Activated CD8-positive, alpha-beta memory T cell treated with anti-CD3 and anti-CD28 coated beads, Interleukin-2, amount 10 ng/mL, durations not matched to agents 7 days and 5 days (primary cell): ENCODE measurements at places on chromosomes 16 and 17. TPM values are rescaled to one million over a fixed set of nuclear protein-coding genes. Genes with fewer than 3 reads are reported as not detected.

The USP22 gene
- 180 TPM for total RNA-seq

The TBC1D3I gene
- 0.45 TPM for total RNA-seq

The AANAT gene
- not detected for total RNA-seq

The CEP20 gene
- 30.6 TPM for total RNA-seq

The CDH5 gene
- total RNA-seq, result not detected

The NR1D1 gene
- total RNA-seq, result 3.3 TPM

The HS3ST6 gene
- total RNA-seq, result not detected

The CCDC47 gene
- 55.7 TPM for total RNA-seq

The OTOA gene
- 0.38 TPM for total RNA-seq

The UTP18 gene
- 46.8 TPM for total RNA-seq

The CCDC200 gene
- total RNA-seq, result not detected

The SCNN1B gene
- not detected for total RNA-seq

The TNFRSF12A gene
- total RNA-seq, result 5.9 TPM

The RUNDC3A gene
- total RNA-seq, result not detected

The ATP5PD gene
- 210 TPM for total RNA-seq

The LGALS9B gene
- total RNA-seq, result 0.73 TPM

The PYCARD gene
- total RNA-seq, result 55.4 TPM

The ZG16 gene
- not detected for total RNA-seq

The GNG13 gene
- not detected for total RNA-seq

The CES5A gene
- not detected for total RNA-seq

The PRSS22 gene
- not detected for total RNA-seq

The BCO1 gene
- total RNA-seq, result not detected

The SOX9 gene
- total RNA-seq, result not detected

The DOC2B gene
- 0.05 TPM for total RNA-seq

The KRTAP4-3 gene
- not detected for total RNA-seq

The OXLD1 gene
- 68.5 TPM for total RNA-seq

The PRSS53 gene
- 6.6 TPM for total RNA-seq

The NOTUM gene
- total RNA-seq, result 0.21 TPM

The XAF1 gene
- 261 TPM for total RNA-seq

The ADAD2 gene
- total RNA-seq, result not detected

The LRRC46 gene
- total RNA-seq, result 0.14 TPM

The CUEDC1 gene
- not detected for total RNA-seq

The TPSG1 gene
- total RNA-seq, result not detected

The GINS2 gene
- 49.3 TPM for total RNA-seq

The HBM gene
- total RNA-seq, result not detected

The MYL11 gene
- not detected for total RNA-seq

The SMIM22 gene
- not detected for total RNA-seq

The HAS3 gene
- 0.47 TPM for total RNA-seq

The CACNG3 gene
- not detected for total RNA-seq
